ENCODE measurements at places on chromosomes 3 and 15.

DNA sequence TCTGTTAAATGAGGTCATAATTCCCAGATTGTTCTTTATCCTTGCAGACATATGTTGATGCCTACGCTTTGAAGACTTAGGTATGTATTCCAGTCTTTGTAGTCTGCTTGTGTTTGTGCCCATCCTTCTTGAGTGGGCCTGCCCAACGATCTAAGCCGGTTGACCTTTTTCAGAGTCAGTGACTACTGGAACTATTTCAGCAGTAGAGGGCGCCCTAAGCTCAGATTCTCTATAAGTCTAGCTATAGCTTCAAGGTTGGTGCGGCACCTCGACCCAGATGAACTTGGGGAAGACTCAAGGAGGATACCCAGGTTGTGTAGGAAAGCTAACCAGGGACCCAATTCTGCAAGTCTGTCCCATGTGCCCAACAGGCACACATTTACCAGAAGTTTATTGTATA is 228.8 kb upstream of the PPP2R3A start:
- peak; percentile 8 for DNase-seq

DNA sequence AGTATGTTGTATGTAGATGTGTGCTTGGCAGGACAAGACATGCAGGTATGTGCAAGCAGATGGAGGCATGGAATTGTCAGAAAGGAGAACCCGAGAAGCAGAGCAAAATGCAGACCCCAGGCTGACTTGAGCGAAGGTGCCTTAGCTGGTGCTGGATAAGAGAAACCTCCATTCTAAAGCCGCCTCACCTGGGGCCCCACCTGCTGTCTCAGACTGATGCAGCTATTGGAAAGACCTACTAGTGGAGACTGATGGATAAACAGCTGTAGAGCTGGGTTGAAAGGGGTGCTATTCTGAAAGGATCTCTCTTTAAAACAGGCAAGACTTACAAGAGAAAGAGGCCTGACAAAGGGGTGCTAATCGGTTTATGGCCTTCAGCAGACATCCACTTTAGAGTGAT is 86.2 kb downstream of the EPHB1 start:
- DNase-seq: no peak

- DNase-seq: no peak
Measured at GRCh38 chr3:106059953-106060517, 191.2 kb upstream of the CBLB start.

- no peak for DNase-seq
Measured at GRCh38 chr3:102037209-102037608, 187.9 kb downstream of the NFKBIZ start.

- DNase-seq: no peak
Measured at GRCh38 chr15:64635499-64636495, 139.6 kb downstream of the RBPMS2 start.

DNA sequence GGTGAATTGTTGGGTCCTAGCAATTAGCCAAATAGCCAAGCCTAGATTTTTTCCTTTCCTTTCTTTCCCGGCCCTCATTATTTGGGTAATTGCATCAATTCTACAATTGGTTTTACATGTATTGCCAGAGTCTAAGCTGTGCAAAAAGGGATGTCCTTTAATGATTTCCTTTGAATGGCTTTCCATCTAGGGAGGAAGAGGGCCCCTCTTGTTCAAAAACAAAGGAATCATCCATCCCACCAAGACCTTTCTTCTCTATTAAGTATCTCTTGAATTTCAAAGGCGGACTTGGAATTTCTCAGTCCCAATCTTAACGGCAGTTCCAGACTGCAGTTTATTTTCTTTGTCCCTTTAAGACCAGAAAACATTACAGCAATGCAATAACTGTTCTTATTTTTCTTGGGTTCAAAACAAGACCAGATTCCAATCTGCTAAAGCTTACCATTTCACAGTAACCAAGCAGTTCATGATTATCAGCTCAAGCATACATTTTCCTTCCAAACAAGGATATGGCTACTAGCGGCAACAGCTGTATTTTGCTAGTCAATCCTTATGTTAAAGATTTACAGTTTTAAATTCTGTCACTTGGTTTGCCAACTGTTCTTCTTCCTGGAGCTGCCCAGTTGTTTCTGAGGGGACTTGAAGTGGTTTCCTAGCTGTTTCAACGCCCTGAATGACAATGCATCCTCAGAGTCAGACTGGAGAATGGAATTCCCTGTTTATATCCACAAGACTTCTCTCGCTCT is 91.4 kb upstream of the LRIG1 start:
- no peak for DNase-seq

DNA sequence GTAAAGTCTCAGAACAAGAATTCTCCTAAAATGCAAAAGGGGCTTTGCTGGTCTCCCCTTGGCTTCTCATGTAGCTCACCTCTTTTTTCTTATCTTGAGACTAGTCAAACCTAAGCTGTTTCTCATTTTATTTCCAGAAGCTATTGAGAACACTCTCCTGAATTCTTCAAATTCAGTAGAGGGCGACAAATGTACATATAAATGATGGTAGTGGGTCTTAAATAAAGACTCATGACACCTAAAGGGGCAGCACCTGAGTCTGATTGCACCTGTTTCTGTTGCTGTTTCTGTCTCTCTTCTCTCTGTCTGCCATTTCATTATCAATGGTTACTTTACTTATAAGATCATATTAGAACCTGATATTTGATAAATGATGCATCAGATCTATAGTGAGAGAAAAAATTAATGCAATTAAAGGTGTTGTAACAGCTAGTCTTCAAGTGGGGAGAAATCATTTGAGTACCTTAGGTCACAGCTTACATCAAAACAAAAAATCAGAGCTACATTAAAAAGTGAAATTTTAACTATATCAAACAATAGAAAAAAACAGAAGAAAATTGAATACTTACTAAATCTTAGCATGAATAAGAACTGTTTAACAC is 7.0 kb downstream of the ADIPOQ start:
- DNase-seq: peak; percentile 45

GRCh38 chr3:52440671-52441070 is 4.2 kb downstream of the SEMA3G start:
- no peak for DNase-seq

DNA sequence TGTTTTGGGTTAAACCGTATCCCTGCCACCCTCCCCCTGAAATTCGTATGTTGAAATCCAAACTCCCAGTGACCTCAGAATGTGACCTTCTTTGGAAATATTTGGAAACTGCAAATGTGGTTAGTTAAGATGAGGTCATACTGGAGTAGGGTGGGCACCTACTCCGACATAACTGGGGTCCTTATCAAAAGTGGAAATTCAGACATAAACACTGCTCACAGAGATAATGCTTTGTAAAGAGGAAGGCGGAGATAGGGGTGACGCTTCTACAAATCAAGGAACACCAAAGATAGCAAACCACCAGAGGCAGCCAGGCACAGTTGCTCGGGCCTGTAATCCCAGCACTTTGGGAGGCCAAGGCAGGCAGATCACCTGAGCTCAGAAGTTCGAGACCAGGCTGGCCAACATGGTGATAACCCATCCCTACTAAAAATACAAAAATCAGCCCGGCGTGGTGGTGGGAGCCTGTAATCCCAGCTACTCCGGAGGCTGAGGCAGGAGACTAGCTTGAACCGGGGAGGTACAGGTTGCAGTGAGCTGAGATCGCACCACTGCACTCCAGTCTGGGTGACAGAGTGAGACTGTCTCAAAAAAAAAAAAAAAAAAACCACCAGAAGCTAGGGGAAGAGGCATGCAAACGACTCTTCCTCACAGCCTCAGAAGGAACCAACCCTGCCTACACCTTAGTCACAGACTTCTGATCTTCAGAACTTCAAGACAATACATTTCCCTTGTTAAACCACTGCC is 51.1 kb upstream of the CHD2 start:
- peak; percentile 63 for DNase-seq

- peak; percentile 31 for DNase-seq
Measured at GRCh38 chr3:102163039-102163817, 271.6 kb upstream of the ZPLD1 start.

Data from activated naive CD4-positive, alpha-beta T cell treated with anti-CD3 and anti-CD28 coated beads for 36 hours (primary cell).